ENCODE measurements at places on chromosomes 16 and 17.

DNA sequence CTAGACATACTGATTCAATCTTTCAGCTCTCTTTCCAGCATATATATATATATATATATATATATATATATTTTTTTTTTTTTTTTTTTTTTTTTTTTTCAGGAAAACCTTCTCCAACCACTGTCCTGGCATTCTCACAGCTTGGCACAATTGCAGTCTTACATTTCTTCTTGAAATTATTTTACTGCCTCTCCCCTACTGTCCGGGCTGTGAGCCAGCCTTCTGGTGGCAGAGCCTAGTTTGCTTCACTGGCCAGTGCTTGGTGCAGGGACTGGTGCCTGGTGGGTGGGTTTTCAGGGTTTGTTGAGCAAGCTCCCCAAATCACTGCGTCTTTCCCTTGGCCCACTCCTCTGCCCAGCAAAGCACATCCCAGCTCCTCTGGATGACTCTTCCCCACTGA lies 28.5 kb downstream of the PRSS54 start:
- DNase-seq: no peak

- DNase-seq: no peak
Measured at GRCh38 chr17:73304438-73304837, 7.4 kb downstream of the CDC42EP4 start.

- DNase-seq: no peak
Measured at GRCh38 chr16:73040136-73040535, 7.8 kb downstream of the ZFHX3 start.

DNA sequence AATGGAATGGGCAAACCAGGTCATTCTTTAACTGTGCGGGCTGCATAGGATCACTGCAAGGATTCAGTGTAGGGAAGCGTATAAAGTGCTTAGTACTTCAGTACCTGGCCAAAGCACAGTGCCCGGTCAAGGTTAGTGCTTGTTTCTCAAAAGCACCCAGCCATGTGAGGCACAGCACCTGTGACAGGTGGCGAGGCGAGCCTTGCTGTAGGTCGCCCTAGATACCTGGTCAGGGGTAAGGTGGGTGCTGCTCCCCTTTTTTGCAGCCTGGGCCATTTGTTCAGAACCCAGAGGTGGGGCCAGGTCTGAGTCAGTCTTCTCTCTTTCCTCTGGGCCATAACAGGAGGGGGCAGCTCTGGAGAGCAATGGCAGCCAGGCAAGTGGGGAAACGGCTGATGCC lies 172.0 kb downstream of the IRF8 start:
- DNase-seq: no peak

- no peak for DNase-seq
Measured at GRCh38 chr17:42272162-42272907, 3.9 kb downstream of the STAT5B start.

DNA sequence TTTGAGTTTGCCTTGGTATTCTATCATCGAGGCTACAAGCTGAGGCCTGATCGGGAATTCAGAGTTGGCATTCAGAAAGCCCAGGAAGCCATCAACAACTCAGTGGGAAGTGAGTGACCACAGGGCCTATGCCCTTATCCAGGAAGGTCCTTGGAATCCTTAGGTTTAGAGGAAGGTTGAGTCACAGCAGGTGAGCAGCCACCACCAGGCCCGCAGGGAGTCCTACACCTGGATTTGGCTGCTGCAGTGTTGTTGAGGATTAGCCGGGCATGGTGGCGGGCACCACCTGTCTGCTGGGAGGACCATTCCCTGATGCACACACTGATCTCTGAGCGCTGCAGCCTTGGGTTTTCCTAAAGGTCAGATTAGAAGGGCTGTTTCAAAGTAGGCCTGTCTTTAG lies 5.2 kb downstream of the ODAD4 start:
- no peak for DNase-seq

GRCh38 chr17:32222621-32223020 lies 43.0 kb upstream of the RHBDL3 start:
- DNase-seq: no peak

Data from NCI-H2227 treated with DMSO at 0.1 percent for 48 hours (cell line).